ENCODE measurements at places on chromosomes 3 and 15. TPM values are rescaled to one million over a fixed set of nuclear protein-coding genes. Genes with fewer than 3 reads are reported as not detected.

Gene CNTN6
- 1.3 TPM for total RNA-seq

Gene XCR1
- not detected for total RNA-seq

Gene TRIM42
- not detected for total RNA-seq

Gene GP9
- total RNA-seq: not detected

Gene FGF12
- 0.08 TPM for total RNA-seq

Gene ATP13A5
- total RNA-seq: not detected

Gene GASK1A
- 0.63 TPM for total RNA-seq

Gene SLC12A1
- under 0.01 TPM for total RNA-seq

All from fibroblast of the aortic adventitia (primary cell).